Activated effector memory CD4-positive, alpha-beta T cell treated with Interleukin-2 at 50 U/mL for 16 hours (primary cell): ENCODE measurements at places on chromosomes 13 and 19.

- no peak for DNase-seq
Observed at GRCh38 chr19:50322931-50323781, 6.0 kb downstream of the KCNC3 start.

- no peak for DNase-seq
Observed at GRCh38 chr13:77749344-77749880, 51.9 kb downstream of the SLAIN1 start.

DNA sequence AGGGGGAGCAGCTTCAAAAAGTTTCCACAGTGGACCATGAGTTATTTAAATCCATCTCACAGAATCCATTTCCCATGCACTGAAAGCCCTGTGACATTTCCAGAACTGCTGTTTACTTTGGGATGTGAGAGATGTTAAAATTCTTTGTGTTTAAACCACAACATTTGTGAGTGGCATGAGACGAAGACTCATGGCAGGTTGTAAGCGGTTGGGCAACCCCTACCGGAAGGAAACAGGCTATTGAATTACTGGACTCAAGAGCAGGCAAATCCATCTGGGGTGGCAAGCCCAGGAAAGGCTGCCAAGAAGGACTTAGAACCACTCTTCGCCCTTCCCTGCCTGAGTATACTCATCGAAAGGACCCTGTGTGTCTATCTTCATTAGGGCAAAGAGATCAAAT is 22.3 kb upstream of the CLDN10 start:
- no peak for DNase-seq

- no peak for DNase-seq
Observed at GRCh38 chr13:60431108-60431700, 34.2 kb downstream of the TDRD3 start.

GRCh38 chr19:9721861-9722260 is 46.7 kb downstream of the ZNF846 start:
- DNase-seq, result no peak

DNA sequence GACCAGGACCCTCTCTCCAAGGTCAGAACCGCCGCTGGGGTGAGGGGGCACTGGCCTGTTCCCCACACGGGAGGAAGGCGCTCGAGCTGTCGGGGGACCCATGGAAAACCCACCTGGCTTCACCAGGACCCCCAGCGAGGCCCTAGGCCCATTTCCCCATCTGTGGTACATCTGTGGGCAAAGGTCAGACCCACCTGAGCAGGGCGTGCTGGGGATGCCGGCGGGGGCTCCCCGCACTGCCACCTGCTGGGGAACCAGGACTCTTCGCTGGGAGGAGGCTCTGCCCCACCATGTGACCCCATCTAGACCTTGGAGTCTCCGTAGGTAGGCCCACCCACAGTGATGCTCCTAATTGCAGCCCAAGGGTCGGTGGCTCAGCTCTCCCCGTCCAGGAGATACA is 511 bp downstream of the WDR88 start:
- DNase-seq, result no peak

GRCh38 chr19:30659638-30660037 is 287.5 kb downstream of the ZNF536 start:
- no peak for DNase-seq

GRCh38 chr19:48877855-48878195 is 5.6 kb downstream of the PPP1R15A start:
- DNase-seq, result no peak

GRCh38 chr13:94776300-94776699 is 64.0 kb upstream of the SOX21 start:
- no peak for DNase-seq

DNA sequence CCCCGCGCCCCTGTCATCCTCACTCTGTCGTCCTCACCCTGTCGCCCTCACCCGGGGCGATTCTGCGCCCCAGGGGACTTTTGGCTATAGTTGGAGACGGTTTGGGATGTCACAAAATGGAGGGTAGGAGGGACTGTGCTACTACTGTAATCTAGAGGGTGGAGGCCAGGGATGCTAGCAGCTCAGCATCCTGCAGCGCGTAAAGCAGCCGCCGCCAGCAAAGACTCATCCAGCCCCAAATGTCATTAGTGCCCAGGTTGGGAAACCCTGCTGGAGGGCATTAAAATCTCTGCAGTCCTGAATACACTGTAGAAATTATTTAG is 362 bp downstream of the ZNF557 start:
- DNase-seq, result no peak

- no peak for DNase-seq
Observed at GRCh38 chr13:35881360-35881759, 249.8 kb downstream of the DCLK1 start.

GRCh38 chr19:17393002-17393401 is 994 bp downstream of the CCDC194 start:
- DNase-seq, result no peak

DNA sequence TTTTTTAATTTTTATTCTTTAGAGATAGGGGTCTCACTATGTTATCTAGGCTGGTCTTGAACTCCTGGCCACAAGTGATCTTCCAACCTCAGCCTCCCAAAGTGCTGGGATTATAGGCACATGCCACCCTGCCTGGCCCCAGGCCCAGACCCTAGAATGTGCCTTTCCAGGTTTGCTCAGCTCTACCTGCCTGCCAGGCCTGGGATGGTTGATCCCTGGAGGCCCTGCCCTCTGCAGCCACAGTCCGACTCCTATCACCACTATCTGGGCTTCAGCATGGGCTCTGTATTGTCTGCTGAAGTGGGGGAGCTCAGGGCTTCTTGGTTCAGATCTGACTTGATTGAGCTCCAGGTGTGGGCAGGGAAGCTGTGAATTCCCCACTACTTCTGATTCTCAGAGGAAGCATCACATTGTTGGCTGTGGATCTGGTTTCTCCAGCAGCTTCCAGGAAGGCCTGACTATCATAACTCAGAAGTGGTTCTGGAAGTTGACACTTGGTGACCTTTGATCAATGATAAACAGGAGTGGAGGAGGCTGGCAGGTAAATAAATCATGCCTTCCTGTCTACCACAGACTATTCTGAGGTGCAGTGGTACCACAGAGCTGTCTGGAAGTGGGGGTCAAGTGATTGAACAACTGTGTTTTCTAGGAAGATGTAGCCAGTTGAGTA is 71.9 kb downstream of the OLFM4 start:
- DNase-seq, result no peak

DNA sequence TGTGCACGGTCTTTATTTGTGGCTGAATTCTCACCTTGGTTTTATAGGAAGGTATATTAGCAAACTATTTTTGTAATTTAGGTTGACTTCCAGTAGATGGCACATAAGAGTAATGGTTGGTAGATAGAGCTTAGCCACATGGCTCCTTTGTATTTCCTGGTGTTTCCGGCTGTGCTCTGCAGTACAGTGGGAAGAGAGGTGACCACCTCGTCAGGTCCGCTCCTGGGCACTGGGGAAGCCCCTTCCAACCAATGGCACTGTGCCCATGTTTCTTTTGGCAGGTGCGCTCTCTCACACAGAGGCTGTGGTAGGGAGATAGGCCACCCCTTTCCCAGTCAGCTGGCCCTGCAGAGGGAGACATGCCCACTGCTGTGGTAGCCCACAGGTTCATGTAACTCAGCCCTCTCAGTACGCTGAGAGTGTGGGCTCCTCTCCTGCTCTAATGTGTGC is 74.3 kb upstream of the ATP12A start:
- no peak for DNase-seq

DNA sequence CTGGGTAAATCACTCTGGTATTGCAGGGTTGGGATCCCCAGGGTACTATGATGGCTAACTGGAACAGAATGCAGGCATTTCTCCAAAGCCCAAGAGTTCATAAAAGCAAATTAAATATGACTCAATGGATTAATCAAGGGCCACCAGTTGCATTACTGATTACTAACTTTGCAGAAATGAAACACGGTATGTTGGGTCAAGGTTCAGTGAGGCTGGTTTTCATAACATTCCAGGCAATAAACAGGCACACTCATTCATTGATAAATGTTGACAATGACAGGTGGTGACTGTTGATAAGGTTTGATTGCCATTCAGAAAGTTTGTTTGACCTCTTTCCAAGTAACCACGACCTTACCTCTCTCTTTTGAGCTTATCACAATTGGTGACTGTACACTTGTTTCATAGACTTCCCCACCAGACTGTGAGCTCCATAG is 506 bp upstream of the AP1M1 start:
- no peak for DNase-seq

DNA sequence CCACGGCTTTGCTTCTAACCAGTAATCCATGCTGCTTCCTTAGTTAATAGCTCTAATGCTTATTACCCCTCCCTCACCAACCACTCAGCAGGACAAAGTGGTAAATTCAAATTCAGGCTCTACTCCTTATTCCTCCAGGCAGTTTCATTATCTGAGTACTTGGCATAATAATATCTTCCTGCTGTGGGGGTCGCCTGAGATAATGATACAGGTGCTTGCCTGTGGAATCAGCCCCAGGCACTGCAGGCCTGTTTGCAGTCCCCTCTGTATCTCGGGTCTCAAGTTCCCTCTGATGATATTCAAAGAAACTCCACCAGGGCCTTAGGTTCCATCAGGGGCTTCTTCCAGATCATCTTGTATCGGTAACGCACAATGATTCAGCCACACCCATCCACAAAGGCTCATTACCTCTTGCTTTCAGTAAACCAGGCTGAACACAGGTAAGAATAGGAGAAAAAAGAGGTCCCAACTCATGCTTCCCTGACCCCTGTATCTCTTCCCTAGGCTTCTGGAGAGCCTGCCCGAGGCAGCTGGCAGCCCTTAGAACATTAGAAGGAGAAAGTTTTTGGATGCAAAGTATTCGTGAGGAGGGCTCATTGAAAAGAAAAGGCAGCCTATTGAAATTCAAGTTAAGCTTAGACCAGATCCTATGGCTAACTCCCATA is 14.3 kb upstream of the FOXO1 start:
- no peak for DNase-seq

GRCh38 chr13:112065521-112065866 is 1.5 kb upstream of the SOX1 start:
- no peak for DNase-seq

DNA sequence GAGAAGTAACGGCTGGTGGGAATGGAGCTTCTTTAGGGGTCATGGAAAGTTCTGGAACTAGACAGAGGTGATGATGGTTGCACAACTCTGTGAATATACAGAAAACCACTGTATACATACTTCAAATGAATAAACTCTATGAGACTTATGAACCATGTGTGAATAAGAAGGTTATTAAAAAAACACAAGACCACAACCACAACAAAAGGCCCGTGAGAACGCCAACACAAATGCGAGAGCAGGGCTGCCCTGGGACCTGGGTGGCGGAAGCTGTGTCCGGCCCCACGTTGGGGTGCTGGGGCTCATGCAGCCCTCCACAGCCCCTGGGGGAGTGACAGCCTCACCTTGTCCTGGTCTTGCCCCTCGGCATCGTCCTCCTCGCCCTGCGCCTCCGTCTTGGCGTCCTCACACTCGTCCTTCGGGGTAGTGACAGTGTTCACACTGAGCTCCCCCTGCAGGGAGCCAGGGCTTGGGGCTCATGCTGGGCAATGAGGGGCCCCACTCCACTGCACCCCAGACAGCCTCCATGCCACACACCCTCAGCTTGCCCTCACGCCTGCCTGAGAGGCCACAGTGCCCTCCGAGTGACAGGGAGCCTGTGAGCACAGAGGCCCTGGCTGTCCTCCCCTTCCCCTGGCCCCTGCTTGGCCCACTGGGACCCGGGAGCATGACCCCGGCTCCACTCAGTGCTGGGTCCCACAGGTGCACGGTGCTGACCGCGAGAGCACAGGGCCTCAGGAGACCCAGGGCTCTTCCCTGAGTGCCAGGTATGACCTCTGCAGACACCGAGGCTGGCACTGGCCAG is 16.0 kb downstream of the IZUMO4 start:
- no peak for DNase-seq

DNA sequence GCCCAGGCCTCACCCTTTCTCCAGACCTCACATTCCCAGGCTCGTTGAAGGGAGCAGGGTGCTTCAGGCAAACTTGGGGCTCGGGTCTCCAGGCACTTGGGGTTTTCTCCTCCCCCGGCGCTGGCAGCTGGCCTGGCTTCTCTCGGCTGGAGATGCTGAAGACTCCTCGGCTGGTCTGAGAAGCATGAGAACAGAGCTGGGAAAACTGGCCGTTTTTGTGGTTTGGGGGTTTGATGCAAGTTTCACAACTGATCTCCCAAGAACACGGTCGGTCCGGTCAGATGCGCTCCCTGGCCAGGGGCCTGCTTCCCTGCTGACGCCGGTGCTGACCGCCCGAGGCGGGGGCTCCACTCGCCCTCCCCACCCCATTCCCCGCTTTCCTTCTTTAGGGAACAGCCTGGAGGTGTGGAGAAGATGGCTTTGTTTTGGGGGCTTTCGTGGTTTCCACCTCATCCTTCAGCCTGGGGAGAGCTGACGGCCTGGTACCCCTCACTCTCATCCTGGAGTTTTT is 35.3 kb downstream of the CEBPA start:
- no peak for DNase-seq

DNA sequence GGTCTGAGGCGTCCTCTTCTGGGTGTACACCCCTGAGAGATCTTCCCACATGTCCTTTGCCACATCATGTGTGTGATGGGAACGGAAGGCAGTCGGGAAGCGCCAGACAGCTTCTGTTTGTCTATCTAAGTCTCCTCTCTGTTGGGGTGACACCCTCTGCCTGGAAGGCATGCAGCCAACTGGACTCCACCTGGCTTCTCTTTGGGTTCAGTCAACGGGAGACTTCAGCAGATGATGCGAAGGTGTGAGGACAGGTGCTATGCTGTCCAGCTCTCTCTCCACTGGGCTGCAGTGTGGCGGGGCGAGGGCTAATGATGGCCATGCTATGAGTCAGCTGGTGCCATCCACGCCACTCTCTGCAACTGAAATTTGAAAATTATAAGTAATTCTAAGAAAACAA is 14.3 kb upstream of the SBK3 start:
- DNase-seq, result no peak

DNA sequence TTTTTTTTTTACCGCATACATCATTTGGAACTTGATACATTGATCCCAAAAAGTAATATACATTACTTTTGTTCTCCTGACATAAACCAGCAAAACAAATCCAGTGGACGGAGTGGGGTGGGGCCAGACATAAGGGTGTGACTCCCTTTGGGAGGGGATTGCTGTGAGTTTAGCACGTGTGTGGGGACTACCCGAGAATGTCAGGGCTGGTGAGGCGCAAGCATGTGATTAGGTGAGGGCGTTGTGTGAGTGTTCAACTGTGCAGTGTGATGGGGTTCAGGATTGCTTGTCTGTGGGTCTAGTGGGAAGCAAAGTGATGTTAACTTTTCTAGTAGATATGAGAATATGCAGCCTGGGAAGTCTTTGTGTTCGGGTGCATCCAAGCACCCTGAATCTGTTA is 468.0 kb downstream of the TSHZ3 start:
- no peak for DNase-seq

GRCh38 chr19:19106056-19106551 is 32.2 kb downstream of the TMEM161A start:
- DNase-seq, result no peak

- no peak for DNase-seq
Observed at GRCh38 chr13:36068991-36069390, 62.2 kb downstream of the DCLK1 start.

GRCh38 chr13:52599037-52599847 is 43.0 kb upstream of the HNRNPA1L2 start:
- no peak for DNase-seq
